ENCODE measurements at places on chromosomes 3 and 15.

- no peak for DNase-seq
Measured at GRCh38 chr3:157204880-157205279, 44.9 kb upstream of the CCNL1 start.

GRCh38 chr3:143103652-143104051 is 15.9 kb upstream of the CHST2 start:
- DNase-seq = no peak

DNA sequence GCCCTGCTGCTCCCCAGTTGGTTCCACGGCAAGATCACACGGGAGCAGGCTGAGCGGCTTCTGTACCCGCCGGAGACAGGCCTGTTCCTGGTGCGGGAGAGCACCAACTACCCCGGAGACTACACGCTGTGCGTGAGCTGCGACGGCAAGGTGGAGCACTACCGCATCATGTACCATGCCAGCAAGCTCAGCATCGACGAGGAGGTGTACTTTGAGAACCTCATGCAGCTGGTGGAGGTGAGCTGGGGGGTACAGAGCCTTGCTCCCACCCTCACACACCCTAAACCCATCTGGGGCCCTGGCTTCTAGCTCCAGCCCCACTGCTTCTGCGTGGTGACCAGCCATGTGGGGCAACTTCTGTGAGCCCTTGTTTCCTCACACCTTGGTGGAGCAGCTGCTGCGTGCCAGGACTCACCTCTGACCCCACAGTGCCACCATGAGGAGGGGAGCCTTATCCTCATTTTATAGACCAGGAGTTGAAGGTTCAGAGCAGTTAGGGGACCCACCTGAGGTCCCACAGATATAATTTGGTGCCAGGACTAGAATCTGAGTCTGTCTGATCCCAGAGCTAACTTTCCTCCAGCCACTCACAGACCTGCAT is 13.3 kb upstream of the LMAN1L start:
- no peak for DNase-seq

GRCh38 chr3:125179143-125179883 is 33.2 kb downstream of the SLC12A8 start:
- DNase-seq = no peak

DNA sequence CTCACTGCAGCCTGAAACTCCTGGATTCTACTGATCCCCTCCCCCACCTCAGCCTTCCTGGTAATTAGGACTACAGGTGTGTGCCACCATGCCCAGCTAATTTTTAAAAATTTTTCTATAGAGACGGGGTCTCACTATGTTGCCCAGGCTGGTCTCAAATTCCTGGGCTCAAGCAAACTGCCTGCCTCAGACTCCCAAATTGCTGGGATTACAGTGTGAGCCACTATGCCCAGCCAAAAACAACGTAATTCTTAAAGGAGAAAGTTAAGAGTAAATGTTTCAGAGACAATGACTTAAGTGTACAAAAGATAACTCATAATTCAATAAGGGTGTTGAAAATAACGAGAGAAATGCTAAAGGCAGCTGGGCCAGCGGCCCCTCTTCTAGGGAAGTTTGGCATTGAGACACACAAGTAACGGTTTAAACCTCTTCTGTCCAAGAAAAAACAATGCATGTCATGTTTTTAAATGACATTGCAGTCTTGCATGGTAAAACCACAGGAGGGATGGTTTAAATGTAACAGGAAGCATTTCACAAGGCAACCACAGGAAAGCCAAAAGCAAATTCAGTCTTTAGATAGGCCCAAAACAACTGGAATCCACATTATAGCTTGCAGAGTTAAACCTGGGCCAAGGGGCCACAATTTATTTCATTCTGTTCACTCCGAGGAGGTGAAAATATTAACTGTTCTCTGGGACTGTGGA is 5.1 kb downstream of the PROK2 start:
- no peak for DNase-seq

DNA sequence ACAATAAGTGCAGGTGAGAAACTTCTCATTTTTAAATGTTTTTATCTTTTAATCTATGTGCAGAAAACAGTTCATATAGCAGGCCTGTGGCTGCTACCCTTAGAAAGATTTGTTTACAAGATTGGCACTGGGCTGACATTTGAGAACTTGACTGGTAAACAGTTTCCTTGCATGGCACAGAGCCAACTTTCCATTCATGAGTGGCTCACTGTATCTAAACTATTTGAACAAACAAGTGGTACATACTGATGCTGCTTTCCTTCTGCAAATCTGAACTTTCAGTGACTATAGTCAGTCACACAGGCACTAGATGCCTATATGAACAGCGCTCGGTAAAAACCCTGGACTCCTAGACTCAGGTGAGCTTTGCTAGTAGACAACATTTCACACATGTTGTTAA is 6.3 kb upstream of the GTPBP8 start:
- DNase-seq = no peak

- no peak for DNase-seq
Measured at GRCh38 chr3:46693038-46693891, at the start of gene ALS2CL. ALS2CL (minus strand) TSS chr3:46693679; CDS start chr3:46689440, 4,239 bp downstream.

- DNase-seq = no peak
Measured at GRCh38 chr3:31960793-31961431, 20.1 kb downstream of the OSBPL10 start.

DNA sequence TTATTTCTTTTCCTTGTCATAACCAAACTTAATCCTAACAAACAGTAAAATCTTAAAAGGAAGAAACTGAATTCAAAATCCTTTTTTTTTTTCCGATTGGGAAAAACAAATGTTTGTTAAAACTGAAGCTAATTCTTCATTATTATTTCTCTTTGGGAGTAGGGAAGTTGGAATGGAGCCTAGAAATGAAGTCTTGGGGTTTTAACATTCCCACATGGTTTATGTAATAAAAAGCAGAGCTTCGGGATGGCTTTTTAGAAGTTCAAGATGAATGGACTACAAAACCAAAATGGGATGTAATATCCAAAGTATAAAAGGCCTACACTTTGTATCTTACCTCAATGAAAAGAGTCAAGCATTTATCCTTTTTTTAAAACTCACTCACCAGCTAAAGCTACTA is 189.0 kb upstream of the TMC3 start:
- DNase-seq = no peak

DNA sequence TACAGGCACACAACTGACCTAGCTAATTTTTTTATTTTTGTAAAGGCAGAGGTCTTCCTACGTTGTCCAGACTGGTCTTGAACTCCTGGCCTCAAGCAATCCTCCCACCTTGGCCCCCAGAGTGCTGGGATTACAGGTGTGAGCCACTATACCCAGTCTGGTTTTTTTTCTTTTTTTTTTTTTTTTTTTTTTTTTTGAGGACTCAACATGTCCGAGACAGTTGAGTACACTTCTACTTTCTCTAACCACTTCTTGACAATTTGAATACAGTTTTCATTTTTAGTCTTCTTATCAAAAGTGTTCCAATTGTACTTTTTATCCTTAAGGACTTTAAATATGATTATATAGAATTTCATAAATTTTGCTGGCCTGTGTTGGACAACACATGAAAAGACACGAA is 7.4 kb upstream of the GSK3B start:
- DNase-seq = no peak

DNA sequence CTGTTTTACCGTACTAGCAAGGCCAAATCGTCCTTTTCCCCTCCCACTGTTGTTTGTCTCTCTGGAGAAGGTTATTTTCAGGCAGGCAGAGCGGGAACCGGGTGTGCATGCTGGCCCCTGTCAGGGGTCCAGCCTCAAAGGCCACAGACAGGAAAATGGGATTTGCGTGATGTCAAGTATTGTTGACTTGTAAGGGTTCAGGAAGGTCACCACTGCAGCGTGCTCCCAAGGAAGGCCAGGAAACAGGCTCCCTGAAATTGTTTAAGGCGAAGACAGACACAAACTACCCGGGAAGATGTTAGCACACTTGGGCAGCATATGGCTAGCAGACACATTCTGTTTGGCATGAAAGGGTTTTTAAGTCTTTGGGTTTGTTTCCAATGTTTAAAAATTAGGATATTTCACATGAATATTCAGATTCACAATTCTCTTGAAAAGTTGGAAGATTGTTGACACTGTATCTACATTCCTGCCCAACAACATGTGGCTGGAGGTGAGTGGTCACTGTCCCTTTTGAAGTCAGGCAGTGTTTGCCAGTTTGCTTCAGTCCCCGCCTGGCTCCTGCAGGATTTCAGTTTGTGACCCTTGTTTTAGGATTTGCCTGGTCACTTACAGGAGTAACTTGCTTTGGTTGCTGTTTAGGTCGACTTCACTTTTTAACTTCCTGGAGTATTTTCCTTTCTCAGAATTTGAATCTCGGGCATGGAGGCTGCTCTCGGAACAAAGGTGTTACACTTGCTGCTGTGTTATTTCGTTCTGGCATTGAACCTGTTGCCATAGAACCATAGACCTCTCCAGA is 90.4 kb downstream of the BDH1 start:
- no peak for DNase-seq

DNA sequence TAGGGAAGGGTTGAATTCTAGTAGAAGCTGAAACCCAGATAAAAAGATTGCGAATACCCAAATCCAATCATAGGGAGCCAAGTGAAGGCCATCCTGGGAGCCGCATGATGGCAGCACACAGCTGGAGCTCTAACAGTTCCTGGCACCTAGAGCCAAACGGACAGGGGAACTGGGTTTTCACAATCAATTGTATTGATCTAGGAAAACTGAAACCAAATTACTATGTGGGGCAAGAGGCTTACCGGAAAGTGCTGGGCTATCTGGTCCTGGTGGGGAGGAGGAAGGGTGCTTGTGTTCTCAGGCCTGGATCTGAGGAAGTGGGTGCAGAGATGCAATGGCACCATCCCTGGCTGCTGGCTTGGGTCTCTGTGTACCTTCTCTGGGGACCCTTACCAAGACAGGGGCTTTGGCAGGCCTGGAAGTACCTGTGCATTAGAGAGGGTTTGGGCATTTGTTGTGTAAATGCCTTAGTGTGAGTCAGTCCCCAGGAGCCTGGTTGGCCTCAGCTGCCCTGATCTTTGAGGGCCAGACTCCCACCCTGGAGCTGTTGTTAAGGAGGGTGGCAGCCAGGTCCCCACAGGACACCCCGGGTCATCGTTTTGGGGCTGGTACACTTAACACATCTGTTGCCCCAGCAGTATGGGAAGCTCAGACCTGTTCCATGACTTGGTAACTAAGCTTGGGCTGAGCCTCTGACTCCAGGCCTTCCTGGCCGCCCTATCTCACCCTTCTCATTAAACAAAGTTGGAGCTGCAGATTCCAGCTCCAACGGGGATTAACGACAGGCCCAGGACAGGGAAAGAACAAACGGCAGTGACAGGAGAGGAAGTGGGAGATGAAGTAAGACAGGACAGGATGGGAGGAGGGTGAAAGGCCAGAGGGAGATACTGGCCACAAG is 8.9 kb upstream of the FURIN start:
- DNase-seq = no peak

DNA sequence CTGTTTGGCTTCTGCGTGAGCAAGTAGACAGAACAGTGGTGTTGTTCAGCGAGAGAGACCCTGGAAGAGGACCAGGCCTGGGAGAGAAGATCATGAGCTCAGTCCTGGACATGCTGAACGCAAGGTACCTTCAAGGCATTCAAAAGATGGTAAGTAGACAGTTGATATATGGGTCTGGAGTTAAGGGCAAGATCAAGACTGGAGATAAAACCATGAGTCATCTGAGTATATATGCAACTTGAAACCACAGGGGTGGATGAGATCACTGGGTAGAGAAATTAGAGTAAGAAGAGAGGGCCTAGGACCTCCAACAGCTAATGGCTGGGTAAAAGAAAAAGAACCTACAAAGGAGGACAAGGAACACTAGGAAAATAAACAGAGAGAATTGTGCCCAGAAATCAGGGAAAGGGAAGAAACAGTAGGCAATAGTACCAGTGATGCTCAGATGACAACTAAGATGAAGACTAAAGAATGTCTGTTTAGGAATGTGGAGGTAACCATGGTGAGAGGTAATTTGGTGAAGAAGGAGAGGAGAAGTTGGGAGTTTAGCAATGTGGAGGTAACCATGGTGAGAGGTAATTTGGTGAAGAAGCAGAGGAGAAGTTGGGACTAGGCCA is 343.2 kb upstream of the ADAMTS9 start:
- DNase-seq = no peak

- no peak for DNase-seq
Measured at GRCh38 chr15:101651554-101652097, 555 bp downstream of the TM2D3 start.

DNA sequence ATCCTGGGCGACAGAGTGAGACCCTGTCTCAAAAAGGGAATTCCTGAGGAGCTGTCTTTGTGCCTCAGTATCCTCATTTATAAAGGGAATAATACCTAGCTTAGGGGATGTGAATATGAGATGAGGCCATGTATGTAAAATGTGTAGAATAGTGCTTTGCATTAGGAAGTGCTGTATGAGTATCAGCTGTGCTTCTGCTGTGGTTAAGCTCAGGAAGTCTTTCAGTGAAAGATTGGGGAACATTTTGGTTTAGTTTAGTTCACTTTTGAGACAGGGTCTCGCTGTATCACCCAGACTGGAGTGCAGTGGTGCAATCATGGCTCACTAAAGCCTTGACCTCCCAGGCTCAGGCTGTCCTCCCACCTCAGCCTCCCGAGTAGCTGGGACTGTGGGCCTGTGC is 10.6 kb downstream of the THUMPD3 start:
- no peak for DNase-seq

DNA sequence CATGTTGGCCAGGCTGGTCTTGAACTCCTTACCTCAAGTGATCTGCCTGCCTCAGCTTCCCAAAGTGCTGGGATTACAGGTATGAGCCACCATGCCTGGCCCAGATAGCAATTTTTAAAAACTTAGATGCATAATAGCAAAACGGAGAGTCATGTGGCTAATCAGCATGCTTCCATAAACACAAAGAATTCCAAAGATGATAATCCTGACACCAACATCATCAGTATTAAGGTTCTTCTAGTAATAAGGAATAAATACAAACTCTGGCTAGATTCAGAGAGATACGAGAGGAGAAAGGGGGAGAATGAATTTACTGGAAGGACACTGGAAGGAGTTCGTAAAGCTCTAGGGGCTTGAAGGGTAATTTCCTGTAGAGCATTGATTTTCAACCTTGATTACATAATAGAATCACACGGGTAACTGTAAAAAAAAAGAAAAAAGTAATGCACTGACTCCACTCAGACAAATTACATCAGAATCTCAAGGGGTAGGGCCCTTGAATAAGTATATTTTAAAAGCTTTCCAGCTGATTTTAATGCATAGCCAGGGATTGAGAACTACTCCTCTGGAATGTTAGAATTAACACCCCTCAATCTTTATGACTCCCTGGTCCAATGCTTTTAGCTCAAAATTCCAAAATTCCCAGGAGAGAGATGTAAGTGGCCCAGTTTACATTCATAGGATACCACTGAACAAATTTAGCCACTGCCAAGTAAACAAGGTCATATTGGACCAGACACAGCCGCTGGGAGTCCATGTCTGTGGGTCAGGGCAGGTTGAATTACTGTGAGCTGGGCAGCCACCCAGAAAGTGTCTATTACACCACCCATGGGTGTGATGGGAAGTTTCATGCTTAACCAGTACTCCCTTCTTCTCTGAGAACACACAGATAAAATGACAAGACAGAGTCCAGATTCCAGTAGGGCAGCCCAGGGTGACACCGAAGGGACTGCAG is 243.9 kb downstream of the TBL1XR1 start:
- DNase-seq = no peak

Measured in NCI-H446 treated with DMSO at 0.1 percent for 48 hours (cell line).